Uterine smooth muscle cell (primary cell): ENCODE measurements at places on chromosomes 7 and 10. TPM values are rescaled to one million over a fixed set of nuclear protein-coding genes. Genes with fewer than 3 reads are reported as not detected.

Gene GNAI1
- total RNA-seq, result 51.7 and 56.4 TPM in 2 replicates

Gene HOXA4
- 0.22 and 0.37 TPM in 2 replicates for total RNA-seq

Gene CLRN3
- not detected in 2 replicates for total RNA-seq

Gene PIK3CG
- total RNA-seq, result not detected in 2 replicates

Gene PLOD3
- total RNA-seq, result 100 and 110 TPM in 2 replicates

Gene TUBB8
- total RNA-seq, result not detected in 2 replicates
